ENCODE measurements at places on chromosomes 4 and X.
A peak's percentile ranks its signal among the peaks of the same experiment; 100 is the strongest.

DNA sequence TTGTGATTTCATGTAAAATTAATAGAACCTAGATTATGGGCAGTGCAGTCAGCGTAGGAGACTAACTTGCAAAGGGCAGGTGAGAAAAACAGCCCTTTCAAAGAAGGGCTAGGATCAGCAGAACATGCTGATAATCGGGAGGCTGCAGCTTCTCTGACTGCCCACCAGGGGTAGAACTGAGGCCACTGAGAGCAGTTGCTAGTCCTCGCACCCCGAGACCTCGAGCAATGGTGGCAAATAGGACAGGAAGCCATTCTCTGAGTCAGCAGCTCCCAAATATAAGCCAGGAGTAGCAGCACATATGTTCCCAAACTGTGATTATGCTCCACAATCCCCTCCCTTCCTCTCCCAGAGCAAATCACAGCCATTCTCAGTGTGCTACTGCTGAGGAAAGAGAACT is 186.5 kb downstream of the MSL3 start:
- no peak for DNase-seq

DNA sequence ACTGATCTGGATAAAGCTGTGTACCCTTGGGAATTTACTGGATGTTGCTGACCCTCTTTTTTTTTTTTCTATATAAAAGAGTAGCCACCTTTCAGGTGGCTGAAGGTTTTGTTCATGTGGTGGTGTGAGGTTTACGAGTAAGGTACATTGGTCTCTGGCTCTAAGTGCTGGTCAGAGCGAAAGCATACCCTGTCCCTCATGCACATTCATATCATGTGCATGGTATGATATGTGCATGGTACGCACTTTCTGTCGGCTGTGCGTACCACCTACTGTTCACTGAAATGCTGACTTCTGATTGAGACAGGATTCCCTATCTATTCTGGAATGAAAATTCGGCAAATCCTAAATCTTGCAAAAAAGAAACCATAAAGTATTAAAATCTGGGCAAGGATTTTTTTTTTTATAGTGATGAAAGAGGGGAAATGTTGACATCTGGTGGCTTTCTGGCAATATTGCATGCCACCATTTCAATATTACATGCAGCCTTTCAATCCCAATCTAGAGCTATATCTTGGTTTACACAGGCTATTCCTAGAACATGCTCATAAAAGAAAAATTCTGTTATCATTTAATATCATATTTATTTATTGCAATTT is 32.8 kb downstream of the FAM149A start:
- DNase-seq = no peak

DNA sequence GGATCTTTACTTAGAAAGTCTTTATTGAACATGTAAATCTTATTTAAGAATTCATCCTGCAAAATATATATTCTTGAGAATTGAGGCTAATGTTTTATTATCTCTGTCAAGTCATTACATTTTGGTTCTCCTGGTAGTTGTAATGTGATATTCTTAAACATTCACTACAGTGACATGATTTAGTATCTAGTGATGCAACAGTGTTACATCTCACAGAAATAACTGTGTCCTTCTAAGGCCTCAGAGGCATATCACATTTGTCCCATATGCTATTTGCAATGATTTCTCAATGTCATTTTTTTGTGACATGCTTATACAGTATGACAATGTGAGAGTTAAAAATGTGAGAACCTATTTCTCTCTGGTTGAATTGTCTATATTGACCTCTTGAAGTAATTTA is 34.1 kb downstream of the PRRG1 start:
- DNase-seq = no peak

DNA sequence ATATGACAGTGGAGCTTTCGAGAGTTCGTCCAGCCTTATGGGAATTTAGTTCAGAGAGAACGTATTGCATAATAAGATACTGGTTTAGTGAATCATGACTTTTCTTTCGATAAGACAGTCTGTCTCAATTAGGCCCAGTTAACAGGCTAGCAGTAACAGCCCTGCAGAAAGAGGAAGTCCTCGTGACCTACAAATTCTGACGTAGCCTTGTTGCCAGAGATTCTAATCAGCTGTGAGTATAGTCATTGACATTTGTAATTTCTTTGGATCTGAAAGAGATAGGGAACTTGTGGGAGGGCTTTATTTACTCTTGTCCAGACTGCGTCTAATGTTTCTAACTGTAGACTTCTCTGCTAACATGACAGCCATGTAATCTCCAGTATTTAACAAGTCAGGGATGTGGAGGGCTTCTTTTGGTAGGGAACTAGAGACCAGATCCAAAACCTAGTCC is 15.8 kb downstream of the ART3 start:
- no peak for DNase-seq

- peak; percentile 29 for DNase-seq
Observed at GRCh38 chr4:127015667-127016117, 617.1 kb upstream of the INTU start.

DNA sequence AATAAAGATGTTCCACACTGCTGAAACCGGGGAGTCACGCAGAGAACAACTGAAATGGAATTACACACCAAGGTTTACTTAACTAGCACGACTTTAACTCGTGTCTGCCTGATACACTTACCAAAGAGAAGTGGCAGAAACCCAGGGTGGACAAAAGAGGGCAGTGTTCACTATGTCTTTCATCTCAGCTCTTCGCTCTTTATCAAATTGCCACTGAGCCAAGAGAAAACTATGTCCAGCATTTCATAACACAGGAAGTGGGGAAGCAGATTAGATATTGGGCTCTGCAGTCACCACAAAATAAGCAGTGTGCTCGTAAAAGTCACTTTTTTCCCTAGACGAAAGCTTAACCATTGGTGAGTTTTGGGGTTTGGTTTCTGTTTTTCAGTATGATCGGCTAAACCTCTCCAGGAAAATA is 155.7 kb downstream of the CHIC2 start:
- DNase-seq = no peak

DNA sequence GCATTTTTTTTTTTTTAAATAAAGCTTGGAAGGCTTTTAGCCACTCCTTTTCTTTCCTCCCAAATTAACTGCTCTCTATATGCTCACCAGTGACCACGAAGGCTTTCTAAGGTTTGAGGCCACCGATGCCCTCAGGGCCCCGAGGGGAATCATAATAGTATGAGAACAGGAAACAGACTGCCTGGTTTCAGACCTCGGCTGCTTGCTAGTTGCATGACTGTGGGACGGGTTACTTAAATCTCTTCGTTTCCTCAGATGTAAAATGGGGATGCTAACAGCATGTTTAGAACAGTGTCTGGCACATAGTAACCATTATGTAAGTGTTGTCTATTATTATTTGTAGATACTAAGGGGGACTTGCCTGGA is 3.6 kb downstream of the LINC00632 start:
- no peak for DNase-seq

GRCh38 chr4:156290811-156291210 is 337.1 kb upstream of the CTSO start:
- no peak for DNase-seq

DNA sequence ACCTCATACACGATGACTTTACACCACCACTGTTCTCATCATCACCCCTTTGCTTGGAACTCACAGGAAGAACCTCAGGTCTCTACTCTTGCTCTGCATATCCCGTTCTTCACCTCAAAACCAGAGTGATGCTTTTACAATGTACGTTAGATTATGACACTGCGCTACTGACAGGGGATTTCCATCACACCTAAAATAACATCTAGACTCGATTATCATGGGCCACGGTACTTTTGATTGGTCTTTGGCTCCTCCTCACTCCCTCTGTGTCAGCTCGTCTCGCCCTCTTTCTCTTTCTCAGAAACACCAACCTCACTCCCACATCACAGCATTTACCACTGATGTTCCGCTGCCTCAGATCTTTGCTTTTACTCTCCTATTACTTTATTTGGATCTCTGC is 172.4 kb downstream of the TLL1 start:
- DNase-seq = no peak

DNA sequence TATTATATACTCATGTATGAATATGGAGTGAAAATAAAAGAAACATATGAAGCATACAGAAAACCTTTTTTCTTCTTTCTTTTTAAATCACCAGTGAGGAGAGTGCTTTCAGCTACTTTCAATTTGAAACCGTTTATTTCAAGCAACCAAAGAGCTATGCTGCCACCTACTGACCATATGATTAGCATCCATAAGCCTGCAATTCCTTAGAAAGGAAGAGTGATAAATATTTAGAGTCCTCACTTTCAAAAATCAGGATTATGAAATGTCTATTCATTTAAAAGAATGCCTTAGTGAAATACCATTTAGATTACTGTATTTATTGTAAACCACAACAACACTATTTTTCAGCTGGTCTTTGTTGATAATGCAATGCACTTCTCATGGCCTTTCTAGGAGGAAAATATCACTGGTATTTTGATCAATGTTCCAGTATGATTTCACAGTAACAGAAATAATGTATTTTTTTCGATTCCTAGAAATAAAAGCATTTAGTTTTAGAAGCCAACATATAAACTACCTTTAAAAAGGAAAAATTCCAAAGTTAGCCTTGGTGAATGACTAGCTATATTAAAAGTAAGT is 667.6 kb downstream of the PCDH18 start:
- no peak for DNase-seq

GRCh38 chrX:153533091-153533490 is 15.6 kb downstream of the ATP2B3 start:
- no peak for DNase-seq

- DNase-seq = no peak
Observed at GRCh38 chr4:53651156-53651735, 60.0 kb upstream of the LNX1 start.

GRCh38 chr4:74297539-74297938 is 10.7 kb upstream of the EPGN start:
- DNase-seq = no peak

- DNase-seq = peak; percentile 17
Observed at GRCh38 chr4:1241466-1241935, 7.4 kb downstream of the CTBP1 start.

DNA sequence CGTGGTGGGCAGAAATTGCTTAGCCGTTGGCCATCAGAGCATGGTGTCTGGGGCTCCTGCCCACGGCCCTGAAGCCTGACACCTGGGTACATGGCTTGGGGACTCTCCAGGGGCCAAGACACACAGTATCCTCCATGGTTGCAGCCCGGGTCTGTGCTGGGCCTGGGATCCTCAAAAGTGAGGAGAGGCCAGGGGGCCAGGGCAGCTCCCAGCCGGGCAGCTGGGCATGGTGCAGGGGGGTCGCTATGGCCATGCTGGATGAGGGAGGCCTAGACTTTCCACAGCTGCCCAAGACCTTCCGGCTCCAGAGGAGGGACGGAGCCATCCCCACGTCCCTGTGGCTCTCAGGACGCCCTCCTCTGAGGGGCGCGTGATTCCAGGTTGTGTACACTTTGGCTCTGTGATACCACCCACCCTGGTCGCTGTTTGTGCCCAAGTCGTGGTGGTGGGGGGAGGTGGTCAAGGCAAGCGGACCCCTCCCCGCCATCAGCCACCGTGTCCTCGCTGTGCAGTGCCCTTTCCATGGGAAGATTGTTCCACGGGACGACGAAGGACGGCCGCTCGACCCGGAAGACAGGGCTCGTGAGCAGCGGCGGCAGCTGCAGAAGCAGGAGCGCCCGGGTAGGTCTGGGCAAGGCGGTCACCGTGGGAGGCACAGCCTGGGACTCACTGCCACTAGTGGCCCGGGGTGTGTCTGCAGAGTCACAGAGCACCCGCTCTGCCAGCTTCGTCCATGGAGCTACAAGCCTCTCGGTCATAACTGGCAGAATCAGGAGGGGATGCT is 25.7 kb downstream of the NKX1-1 start:
- DNase-seq = peak; percentile 10

- no peak for DNase-seq
Observed at GRCh38 chrX:3154386-3154975, 113.2 kb downstream of the ARSF start.

DNA sequence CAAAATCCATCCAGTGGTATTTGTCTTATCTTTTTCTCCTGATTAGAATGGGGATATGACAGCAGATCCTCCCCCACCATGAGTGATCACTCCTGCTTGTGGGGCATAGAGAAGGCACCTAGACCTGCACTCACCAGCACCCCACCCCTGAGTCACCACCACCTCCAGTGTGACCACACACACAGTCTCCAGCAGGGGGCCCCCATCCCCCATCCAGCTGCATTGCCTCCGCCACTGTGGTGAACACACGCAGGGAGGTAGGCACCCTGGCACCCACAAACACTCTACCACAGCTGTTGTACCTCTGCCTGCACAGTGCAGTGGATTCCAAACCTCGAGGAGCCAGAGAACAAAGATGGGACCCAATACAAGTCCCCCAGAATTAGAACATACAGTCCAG is 9.0 kb upstream of the MAGEA8 start:
- DNase-seq = no peak

DNA sequence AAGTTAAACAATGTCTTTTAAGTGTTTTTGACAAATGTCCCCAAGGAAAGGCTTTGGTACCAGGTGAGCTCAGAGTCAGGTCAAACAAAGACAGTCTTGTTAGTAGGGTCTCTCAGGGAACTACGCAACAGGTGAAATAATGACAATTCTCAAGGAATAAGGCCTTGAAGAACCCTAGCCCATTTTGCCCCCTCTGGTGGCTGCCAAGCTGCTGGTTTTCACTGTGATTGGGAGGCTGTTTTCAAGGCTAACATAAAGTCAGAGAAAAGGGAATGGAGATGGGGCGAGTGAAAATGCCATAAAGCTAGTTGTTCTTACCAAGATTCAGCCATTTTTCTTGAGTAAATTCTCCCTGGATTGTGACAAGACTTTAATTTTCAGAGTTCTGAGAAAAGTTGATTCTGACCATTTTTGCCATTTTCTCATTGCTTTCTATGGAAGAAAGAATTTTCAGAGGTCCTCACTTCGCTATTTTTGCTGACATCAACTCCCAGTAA is 58.7 kb downstream of the RWDD4 start:
- DNase-seq = no peak

DNA sequence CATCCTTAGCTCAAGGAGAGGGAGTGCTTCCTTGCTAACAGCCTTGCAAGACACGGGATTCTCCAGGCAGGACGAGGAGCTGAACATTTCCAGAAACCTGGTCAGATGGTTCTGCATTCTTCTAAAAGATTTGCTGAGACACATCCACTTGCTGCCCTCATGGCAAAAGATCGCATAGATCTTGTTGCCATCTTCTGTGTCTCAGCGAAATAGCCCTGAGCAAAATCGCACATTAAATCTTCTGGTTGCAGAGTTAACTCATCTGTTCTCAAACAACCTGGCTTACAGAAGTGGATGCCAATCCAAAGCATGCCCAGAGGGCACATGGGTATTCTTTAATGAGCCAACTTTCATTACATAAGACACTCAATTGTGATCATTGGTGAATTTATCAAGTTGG is 167.5 kb downstream of the PRKX start:
- no peak for DNase-seq

DNA sequence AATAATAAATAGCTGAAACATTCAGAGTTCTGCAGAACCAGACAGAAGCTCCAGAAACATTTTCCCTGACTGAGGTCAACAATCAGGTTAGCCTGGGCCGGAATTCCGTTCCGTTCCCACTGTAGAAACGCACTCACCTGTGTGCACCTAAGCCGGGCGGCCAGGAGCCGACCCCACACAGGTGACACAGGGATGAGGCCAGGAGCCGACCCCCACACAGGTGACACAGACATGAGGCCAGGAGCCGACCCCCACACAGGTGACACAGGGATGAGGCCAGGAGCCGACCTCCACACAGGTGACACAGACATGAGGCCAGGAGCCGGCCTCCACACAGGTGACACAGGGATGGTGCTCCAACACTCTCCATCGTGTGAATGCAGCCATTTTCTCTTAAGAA is 21.9 kb downstream of the FAT1 start:
- no peak for DNase-seq
